Stimulated activated CD4-positive, alpha-beta T cell treated with anti-CD3 and anti-CD28 coated beads, Interleukin-1b, Interleukin-23, amount 100 ng/mL, for 1 hour (primary cell): ENCODE measurements at places on chromosomes 7 and 10.

DNA sequence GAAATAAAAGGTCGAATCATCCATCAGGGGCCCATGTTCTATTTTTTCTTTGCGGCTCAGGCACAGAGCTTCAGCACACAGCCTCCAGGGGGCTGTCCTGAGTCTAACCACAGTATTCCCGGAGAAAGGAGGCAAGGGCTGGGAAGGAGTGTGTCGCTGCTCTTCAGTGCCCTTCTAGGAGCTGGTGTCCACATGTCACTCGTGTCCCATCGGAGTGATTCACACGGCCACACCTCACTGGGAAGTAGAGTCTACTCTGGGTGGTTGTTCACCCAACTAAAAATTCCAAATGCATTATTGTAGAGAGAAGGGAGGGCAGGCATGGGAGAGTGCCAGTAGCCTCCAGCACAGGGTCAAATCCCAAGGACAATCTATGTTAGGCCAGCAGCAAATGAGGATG, 114.8 kb upstream of the LANCL2 start:
- DNase-seq, result no peak

DNA sequence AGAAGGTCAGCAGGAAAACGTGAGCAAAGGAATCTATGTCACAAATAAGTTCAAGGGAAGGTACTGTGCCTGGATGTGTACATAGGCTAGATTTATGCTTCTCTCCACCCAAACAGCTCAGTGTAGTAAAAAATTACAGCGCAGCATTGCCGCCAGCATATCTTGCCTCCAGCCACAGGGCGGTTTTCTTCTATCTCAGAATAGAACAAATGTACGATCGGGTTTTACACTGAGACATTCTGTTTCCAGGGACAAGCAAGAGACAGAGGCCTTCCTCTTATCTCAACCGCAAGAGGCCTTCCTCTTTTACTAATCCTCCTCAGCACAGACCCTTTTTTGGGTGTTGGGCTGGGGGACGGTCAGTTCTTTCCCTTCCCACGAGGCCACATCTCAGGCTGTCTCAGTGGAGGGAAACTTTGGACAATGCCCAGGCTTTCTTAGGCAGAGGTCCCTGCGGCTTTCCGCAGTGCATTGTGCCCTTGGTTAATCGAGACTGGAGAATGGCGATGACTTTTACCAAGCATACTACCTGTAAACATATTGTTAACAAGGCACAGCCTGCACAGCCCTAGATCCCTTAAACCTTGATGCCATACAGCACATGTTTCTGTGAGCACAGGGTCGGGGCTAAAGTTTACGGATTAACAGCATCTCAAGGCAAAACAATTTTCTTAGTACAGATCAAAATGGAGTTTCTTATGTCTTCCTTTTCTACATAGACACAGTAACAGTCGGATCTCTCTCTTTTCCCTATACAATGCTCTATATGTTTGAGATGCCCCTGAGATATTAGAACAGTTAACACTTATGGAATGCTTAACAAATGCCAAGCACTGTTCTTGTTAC, 11.6 kb upstream of the ABHD11 start:
- no peak for DNase-seq

- no peak for DNase-seq
These were observed 74.9 kb downstream of the VWC2 start for GRCh38 chr7:49848211-49848841.

GRCh38 chr10:64365663-64366062, 844.5 kb downstream of the REEP3 start:
- DNase-seq, result no peak

GRCh38 chr10:95845411-95845810, 62.4 kb upstream of the CC2D2B start:
- DNase-seq, result no peak
